Dermis blood vessel endothelial cell (primary cell): ENCODE measurements at places on chromosomes 12 and 14. TPM values are rescaled to one million over a fixed set of nuclear protein-coding genes. Genes with fewer than 3 reads are reported as not detected.

The SINHCAF gene
- 99.3 and 136 TPM in 2 replicates for total RNA-seq

The DIO2 gene
- 0.51 TPM in 1 of 2 replicates, not detected in the other for total RNA-seq

- DNase-seq: no peak
These were observed 16.9 kb downstream of the PPP4R3A start for GRCh38 chr14:91493169-91493568.

DNA sequence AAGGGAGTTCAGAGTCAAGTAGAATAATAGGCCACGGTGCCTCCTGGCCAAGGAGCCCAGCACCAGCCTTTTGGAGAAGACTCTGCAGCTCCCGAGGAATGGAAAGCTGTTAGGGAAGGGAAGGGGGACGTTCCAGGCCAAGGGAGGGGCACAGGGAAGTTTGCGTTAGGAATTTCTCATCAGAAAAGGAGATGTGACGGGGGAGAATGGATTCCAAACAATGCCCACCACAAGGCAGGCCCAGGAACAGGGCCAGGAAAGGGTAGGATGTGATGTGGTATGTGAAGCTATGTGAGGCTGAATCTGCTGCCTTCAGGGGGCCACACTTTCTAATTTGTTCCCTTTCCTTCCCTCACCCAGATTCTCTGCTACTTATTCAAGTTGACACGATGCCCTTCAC is 46.0 kb downstream of the DGLUCY start:
- no peak for DNase-seq

DNA sequence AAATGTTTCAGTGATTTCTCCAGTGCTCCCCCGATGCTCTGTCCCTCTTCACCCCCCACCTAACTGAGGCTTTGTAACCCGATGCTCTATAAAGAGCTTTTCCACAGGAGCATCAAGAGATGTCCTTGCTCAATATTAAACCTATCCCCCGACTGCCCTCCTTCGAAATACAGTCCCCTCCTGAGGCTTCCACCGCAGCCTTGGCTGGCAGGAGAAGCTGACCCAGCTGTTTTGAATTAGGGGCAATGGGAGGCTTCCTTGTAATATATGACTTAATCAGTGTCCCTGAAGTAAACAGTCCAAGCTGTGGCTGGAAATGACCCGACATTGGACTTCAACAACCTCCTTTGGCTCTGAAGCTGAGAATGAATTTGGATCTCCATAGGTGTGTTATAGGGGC is 62.4 kb downstream of the TMEM30B start:
- no peak for DNase-seq

DNA sequence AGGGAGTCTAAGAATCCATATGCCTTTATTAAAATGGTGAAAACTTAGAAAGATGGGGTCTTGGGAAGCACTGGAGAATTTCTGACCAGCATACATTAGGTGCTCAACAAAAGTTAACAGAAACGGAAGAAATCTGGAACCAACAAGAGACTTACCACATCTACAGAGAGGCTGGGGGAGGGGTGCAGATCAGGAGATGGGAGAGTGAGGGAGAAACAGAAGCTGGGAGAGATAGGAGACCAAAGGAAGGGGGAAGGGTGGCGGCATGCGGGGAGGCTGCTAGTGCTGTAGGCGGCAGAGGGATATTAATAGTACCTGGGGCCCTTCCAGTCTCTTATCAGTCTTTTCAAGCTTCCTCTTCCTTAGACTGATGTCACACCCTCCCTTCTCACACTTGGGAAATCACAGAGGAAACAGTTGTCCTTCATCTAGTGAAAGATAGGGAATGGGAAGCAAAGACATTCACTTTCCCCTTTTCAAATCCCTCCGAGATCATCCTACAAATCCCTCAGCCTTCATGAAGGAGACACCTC is 18.1 kb downstream of the ZBTB39 start:
- DNase-seq: peak; percentile 50

GRCh38 chr14:61927060-61927459 is 164.8 kb downstream of the SNAPC1 start:
- DNase-seq: no peak

GRCh38 chr12:127263621-127264020 is 1003.3 kb upstream of the TMEM132C start:
- DNase-seq: no peak

DNA sequence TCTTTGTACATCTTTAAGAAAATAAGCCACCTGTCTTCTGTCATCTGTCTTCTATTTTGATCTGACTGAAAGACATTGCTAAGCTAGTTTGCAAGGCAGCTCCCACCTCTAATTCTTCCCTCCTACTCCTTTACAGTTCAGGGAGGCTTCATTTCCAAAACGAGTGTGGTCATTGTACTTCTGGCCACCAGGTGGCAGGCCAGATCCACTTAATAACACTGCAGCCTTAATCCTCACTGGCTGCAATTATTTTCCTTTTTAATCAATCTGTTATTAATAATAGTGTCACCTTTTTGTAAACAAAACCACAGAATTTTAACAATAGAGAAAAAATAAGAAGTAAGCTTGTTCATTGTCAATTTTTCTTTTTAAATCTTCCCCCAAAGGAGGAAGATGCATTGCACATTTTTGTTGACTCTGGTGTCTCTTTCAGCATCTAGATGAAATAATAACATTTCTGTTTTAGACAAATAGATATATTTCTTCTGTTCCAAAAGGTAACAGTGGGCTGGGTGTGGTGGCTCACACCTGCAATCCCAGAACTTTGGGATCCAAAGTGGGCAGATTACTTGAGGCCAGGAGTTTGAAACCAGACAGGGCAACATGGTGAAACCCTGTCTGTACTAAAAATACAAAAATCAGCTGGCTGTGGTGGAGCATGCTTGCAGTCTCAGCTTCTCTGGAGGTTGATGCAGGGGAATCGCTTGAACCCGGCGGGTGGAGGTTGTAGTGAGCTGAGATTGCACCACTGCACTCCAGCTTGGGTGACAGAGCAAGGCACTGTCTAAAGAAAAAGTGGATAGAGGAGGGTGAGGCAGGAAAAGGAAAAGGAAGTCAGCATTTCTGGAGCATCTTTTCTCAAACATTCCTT is 23.3 kb downstream of the GABARAPL1 start:
- peak; percentile 71 for DNase-seq

- DNase-seq: peak; percentile 3
These were observed 37.4 kb downstream of the IFT43 start for GRCh38 chr14:76022991-76023390.

DNA sequence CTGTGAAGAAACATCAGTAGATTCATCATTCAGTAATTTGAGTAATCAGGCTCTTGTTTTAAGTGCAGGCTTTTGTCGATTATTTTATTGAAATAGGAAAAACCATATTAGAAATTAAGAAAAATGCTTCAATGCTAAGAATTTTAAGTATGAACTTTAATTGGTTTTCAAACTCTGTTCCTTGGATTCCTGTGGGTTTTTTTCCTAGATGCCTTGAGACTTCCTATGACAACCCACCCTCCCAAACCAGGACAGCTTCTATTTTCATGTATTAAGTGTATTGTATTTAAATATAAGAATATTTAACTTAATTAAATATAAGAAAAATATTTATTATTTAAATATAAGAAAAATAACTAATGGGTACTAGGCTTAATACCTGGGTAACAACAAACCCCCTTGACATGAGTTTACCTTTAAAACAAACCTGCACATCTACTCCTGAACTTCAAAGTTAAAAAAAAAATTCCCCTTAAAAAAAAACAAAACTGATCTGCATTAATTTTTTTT is 3.0 kb downstream of the ARHGAP5 start:
- no peak for DNase-seq

- no peak for DNase-seq
These were observed 116.4 kb downstream of the PTPRB start for GRCh38 chr12:70520847-70521246.

DNA sequence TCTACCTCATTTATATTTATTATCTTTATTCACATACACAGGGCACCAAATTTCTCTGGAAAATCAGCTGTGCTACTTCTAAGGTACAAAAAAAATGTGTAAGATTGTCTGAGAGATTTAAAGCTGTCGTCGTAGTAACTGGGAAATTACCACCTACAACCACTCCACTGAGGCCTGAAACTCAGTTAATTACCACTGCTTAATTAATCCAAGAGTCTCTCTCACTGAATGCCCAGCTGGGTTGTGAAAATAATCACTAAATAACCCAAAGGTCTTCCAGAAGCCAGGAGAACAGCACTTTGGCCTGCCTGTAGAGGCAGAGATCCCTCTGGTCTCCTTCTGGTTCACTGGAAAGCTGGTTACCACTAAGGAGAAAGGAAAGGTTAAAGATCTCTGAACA is 207.2 kb upstream of the TMPO start:
- DNase-seq: no peak

- DNase-seq: no peak
These were observed 12.7 kb downstream of the BMAL2 start for GRCh38 chr12:27345376-27345775.

DNA sequence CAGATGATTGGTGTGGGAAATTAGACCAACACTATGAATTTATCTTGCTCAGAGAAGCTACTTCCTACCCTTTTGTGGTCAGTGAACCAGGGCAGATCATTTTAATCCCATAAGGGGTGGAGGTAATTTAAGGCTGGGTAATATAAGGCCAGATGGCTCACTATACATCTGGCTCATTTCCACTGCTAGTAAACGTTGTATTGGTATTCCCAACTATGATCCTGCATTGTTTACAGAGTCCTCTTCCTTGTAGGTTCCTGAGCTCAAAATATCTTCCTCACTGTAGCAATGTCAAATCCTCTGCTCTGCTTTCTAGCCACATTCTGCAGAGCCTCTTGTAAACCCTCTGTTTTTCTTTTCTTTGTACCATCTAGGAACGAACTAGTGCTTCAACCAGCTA is 93.0 kb upstream of the MGAT4C start:
- no peak for DNase-seq

DNA sequence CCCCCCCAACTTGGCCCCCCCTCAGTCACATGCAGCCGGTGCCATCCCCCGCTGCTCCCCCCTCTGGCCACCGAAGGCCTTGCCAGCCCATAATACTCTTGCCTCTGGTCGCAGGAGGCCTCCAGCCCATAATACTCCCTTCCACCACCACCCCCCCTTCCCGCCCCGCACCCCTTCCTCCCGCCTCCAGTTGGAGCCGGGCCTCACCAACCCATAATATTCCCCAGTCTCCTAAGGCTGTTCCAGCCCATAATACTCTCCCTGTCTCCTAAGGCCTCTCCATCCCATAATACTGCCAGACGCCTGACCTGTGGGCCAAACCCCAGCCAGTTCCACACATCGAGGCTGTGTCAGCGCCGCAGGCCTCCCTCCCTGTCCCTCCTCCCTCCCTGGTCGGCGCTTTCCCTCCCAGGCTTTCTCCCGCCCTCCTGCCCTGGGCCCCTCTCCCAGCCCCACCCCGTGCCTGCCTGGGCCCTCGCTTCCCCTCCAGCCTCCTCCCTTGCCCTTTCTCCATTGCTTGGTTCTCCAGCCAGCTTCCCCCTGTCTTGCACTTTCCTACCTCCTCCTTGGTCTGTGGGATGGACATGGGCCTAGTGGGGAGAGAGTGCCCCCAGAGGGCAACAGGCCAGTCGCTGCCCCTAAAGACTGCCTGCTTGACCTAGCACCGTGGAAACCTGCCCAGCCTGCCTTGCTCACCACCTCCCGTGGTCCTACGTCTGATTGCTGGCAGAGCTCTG is 6.8 kb upstream of the CHD4 start:
- DNase-seq: peak; percentile 87

DNA sequence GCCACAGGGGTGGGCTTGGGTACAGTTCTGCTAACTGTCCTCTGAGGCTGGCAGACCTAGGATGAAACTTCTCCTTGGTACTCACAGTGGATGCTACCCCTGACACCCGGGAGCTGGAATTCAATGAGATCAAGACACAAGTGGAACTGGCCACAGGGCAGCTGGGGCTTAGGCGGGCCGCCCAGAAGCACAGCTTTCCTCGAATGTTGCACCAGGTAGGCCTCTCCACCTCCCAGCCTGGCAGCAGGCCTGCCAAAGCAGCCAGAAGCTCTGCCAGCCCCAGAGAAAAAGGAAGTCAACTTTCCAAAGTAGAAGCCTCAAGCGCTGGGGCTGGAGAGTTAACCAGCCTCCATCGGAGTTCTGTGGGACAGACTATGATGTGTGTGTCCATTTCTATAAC is 2.4 kb upstream of the NRL start:
- no peak for DNase-seq

GRCh38 chr14:49206828-49207227 is 379.4 kb downstream of the RPS29 start:
- no peak for DNase-seq

DNA sequence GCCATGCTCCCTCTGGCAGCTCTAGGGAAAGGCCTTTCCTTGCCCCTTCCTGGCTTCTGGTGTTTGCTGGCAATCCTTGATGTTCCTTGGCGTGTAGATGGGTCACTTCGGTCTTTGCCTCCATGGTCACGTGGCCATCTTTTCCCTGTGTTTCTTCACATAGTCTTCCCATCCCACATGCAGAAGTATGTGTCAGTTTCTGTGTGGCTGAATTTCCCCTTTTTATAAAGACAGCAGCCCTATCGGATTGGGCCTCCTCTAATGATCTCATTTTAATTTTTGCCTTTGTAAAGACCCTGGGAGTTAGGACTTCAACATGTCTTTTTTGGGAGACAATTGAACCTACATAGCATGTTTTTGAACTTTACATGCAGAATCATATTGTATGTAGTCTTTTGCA is 107.2 kb upstream of the FGD4 start:
- no peak for DNase-seq

DNA sequence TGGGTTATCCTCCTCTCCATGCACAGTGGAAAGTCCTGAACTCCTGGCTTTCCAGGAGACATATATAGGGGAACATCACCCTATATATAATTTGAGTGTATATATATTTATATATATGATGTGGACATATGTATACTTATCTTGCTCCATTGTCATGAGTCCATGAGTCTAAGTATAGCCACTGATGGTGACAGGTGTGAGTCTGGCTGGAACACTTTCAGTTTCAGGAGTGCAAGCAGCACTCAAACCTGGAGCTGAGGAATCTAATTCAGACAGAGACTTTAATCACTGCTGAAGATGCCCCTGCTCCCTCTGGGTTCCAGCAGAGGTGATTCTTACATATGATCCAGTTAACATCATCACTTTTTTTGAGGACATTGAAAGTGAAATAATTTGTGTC is 4.4 kb downstream of the SSTR1 start:
- DNase-seq: no peak

DNA sequence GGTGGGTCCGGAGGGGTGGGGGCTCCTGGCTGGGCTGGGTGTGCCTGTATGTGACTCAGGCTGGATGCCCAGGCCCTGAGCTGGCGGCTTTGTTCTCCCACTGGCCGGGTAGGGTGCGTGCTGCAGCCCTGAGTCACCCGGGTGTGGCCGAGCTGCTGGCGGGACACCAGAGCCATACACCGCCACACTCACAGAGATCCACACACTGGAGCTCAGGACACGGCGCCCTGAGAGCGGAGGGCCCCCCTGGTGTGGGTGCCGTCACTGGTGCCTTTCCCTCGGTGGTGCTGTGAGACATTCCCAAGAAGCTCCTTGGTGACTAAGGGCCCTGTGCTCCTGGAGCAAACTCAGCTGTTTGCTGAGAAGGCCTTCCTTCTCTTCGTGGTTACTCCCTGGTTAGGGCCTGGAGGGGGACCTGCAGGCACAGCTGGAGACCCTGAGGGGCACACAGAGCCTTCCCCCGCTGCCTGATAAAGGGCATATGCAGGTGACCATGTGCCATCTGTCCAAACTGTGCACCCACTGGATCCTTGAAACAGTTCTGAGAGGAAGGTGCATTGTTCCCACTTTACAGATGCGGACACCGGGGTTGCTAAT is 44.3 kb downstream of the KRT80 start:
- DNase-seq: peak; percentile 94
